ENCODE measurements at places on chromosomes 7 and 10.

DNA sequence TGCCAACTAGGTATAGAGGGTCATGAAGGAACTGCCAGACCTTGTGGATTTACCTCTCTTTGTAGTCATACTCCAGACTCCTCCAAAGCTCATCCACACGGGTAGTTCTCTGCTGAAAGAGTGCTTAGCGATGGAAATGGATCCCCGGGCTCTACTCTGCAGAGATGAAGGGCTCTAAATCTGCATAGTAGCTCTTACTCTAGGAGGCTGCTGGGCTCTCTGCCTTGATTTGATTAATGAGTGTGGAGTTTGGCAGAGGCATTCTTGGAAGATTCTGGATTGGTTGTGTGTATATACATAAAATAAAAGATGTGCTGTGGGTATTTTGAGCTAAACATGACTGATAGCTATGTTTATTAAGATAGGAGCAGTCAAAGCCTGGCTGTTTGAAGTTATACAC is 21.3 kb upstream of the CPXM2 start:
- DNase-seq = no peak

GRCh38 chr10:11177381-11177780 is 159.7 kb downstream of the CELF2 start:
- no peak for DNase-seq

DNA sequence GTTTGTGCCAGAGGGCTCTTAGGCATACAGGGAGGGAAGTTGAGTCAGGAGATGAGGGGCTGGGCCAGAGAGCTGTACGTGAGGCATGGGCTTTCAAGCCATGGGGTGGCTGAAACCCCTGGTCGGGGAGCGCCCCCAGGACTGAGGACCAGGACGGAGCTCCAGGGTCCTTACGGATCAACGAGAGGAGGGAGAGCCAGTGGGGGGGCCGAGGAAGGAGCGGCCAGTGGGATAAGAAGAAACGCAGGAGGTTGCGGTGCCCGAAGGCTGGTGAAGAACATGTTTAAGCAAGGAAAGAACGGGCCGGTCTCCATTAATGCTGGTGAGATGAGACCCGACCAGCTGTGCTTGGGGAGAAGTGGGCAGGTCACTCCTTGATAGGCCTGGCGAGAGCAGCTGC is 43.6 kb upstream of the BHLHA15 start:
- DNase-seq = no peak

DNA sequence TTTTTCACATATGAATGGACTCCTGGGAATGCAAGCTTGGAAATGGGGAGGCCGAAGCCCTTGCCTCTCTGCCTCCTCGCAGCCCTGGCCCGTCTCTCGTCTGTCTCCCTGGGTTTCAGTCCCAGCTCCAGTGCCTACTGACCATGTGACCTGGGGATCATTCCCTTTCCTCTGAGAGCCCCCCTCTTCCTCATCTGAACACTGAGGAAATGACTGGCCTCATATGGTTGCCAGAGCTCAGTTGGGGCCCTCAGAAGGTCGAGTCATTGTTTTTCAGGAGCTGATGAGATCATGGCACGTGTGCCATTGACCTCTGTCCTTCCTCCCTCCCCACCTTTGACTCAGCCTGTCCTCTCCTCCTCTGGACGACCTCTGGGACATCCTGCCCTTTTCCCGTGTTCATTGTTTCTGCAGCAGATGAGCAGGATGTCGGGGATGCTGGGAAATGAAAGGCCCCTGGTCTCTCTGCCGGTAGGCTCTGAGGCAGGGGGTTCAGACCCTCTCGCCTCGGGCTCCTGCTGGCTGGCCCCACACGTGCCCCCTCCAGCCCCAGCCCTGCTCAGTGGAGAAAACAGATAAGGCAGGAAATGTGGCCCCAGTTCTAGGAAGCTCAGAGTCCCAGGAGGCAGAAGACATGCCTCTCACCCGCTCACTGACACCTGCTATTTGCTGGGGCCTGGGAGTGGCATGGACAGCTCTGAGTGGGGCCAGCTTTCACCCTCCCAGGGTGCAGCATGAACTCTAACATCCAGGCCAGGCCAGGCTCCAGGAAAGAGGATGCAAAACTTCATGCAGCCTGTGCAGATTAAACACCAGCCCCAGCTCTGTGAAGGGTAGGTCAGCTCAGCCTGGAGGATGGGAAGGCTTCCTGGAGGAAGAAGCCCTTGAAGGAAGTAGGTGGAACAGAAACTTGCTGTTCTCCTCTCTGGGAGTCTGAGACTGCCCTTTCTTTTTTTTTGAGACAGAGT is 8.3 kb upstream of the PPP1R35 start:
- DNase-seq = no peak

DNA sequence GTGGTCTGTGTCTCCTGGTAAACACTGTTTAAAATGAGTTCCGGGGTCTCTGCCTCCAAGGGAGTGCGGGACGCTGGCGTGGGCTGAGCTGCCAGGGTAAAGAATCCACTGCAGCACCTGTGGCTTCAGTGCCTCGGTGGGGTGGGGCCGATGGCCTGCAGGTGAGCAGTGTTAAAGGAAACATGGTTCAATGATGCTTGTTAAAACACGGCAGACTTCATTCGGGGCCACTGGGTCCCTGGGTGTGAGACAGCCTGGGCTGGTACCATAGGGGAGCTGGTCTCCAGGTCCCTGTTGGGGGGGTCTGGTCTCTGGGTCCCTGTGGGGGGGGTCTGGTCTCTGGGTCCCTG is 24.9 kb upstream of the KNDC1 start:
- no peak for DNase-seq

DNA sequence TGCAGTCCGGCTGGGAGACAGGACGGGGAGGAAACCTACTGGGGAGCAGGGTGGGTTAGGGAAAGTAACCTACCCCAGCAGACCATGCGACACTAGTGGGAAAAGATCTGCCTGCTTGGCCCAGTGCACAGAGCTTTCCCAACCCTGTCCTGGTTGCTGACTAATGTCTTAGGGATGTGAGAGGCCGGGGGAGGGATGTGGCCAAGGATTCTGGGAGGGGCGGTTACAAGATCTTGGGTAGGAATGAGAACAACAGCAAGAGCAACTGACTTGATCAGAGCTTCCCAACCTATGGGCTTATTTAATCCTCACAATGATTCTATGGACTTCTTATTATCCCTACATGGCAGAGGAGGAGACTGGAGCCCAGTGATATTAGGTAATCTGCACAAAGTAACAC is 24.0 kb upstream of the EIF5AL1 start:
- DNase-seq = no peak

DNA sequence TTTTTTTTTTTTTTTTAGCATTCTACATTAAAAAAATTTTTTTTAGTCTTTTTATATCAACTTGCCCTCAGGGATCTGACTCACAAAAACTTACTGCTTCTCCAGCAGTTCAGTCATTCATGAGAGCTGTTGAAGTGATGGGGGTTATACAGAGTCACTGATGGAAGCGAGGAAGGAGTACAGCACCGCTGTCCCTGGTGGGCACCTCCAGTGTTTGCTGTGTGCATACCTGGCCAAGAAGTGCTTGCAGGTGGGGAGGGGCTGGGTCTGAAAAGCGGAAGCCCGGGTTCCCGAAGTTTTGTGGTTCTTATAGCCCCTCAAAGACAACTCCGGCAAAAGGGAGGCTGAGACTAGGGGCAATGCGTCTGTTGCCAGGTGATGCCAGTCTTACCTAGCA is 46.2 kb downstream of the MINDY4 start:
- DNase-seq = no peak

GRCh38 chr10:126508535-126509040 is 120.3 kb upstream of the ADAM12 start:
- DNase-seq = no peak

DNA sequence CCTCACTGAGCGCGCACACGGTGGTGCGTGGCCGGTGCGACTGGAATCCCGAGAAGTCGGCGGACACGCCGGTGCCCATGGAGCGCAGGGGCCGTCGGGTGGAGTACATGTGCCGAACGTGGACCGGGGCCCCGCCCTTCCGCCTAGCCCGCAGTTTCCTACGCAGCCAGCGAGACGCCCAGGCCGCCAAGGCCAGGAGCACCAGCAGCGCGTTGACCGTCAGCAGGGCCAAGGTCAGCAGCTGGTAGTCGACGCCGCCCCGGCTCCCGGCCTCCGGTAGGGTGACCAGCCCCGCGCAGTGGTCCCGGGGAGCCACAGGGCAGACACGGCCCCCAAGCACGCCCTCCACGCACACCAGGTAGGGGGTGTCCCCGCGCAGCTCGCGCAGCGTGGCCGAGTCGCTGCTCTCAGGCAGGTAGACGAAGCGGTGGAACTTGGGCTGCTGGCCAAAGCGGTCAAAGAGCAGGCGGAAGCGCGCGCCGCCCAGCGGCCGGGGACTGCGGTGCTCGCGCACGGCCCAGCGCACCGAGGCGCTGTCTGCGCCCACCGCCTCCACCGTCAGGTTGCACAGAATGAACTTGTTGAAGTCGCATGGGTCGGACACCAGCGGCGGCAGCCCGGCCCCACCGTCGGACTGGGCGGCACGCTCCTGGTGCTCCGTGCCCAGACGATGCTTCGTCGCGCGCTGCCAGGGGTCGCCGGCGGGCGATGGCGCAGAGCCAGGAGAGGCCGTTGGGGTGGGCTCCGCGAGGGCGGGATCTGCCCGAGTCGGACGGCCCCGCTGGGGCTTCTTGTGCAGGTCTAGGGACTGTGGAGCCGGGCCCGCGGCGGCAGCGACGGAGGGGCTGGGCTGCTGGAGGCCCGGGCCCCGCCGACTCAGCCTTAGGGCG is 2.2 kb downstream of the TRIL start:
- DNase-seq = no peak

DNA sequence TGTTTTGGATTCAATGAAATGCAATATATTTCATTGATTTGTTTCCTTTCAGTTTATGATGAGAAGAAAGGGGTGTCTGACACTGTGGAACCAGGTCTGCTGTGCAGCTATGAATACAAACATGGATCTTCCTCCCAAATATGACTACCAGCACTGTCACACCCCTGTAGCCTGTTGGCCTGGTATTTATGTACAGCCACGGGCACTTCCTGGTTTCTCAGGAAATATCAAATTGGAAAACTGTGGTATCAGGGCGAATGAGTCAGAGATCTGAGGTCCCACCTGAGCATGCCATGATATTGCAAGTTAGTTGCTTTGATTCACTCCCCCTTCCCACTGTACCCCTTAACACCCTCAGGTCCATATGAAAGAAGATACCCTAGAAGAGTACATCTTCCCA is 87.8 kb downstream of the DNMBP start:
- DNase-seq = no peak

GRCh38 chr10:119538632-119539358 is 3.7 kb downstream of the RGS10 start:
- DNase-seq = no peak

- DNase-seq = no peak
Measured at GRCh38 chr7:66205741-66206090, 582 bp downstream of the TPST1 start.

DNA sequence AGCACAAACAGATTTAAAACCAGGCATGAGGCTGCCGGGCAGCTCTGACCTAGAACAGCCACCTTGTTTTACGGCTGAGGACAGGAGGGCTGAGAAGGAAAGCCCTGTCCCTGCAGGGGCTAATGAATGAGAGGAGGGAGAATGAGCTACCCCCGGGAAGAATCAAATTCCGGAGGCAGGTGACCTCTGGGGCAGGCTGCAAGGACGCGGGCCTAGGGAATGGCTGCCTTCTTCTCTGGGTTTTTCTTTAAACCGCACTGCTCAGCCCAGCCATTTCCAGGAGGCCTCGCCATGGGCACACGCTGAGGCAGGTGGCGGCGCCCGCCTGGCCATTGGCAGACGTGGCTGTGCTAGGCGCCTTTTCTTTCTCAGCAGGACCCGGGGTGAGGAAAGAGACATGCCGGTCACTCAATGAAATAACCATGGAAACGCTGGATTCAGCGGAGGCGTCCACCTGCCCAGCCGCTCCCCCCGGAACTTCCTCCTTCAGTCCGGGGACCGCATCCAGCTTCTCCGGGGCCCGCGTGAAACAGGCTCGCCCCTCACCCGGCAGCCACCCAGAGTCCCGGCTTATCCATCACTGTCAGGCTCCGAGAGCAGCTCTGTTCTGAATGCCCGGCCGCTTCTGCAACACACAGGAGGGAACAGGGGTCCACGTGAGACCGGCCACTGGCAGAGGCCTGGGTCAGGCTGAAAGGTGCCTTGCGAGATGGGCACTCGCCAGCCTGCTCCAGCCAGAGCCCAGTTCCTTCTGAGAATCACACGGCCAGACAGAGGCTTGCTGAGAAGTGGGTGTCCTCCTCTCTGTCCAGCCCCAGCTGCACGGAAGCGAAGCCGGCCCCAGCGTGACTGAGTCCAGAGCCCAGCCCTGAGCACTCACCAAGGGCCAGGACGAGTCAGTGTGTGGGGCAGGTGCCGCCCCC is 82.1 kb downstream of the PDGFA start:
- no peak for DNase-seq

GRCh38 chr7:151243045-151243349 is 5.5 kb downstream of the SMARCD3 start:
- DNase-seq = no peak

DNA sequence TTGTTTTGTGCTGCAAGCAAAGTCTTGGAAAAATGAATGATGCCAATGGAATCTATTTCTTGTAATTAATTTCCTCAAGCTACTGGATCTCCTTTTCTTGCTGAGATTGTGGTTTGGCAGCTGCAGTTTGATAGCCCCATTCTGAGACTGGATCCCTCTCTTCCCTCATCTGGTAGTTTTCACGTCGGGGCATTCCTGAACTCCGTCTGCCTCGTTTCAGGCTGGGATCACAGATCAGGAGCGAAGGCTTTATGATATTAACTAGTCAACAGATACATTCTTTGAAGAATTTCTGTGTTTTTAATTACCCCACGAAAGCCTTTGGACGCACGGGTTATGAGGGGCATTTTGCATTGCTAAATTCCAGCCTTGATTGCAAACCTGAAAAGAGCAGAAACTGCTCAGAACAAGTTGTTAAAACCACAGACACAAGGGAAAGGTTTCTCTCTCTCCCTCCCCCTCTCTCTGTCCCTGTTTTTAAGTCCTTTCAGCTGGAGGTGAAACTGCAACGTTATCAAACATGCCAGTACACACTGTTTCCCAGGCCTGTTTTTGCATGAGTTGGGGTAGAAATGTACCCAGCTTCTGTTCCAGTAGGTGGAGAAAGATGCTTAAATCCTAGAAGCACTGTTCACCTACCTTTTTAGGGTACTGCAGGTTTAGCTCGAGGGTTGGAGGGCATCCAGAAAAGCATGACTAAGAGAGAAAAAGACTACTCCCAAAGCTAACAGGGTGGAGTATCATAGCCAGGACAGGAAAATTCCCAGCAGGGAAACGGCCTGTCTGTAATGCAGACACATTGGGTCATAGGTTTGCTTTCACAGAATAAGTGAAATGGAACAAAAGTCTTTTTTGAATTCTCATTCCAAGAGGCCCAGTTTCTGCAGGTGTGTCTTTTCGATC is 124.3 kb downstream of the CUX1 start:
- no peak for DNase-seq

DNA sequence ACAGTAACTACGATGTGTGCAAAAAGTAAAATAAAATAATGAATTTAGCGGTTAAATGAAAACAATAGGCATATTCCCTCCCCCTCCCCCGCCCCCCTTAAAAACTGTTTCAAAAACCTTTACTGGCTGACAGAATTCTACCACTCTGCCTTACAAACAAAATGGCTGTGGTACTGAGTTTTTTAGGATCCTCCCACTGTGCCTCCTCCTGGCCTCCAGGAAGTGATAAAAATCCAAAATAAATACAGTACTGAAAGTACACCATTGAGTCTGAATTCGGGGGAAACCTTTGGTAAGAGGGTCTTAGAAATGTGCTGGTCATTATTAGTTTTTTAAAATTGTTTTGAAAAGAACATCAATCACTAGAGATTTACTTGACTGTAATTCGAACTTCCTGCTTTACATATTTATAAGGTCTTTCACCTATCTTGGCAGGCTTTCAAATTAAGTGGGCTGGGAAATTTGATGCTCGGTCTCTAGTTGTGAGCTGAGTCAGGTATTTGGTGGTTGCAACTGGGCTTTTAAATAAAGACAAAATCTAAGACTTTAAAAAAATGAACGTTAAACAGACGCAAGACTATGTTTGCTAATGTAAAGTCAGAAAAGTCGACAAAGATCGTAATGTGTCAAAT is 32.5 kb upstream of the EPC1 start:
- DNase-seq = no peak

Measured in stimulated activated naive CD4-positive, alpha-beta T cell treated with Interleukin-2 at 50 U/mL for 16 hours (primary cell).